ENCODE measurements at places on chromosomes 2 and 18.

DNA sequence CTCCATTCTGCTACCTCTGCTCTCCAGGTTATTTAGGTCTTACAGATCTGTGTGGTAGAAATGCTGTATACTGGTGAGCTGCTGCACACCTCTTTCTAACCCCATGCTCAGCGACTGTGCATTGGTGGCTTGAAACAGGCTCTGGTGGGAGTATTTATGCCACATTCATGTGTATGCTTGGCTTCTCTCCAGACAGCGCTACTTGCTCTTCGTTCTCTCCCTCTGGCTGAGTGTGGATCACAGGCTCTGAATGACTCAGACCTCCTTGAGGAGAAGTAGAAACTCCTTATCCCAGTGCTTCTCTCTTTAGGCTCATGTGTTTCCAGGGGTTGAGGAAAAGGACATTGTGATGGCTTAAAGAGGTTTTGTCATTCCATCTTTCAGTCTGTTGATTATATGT lies 54.9 kb downstream of the FHOD3 start:
- DNase-seq = peak; percentile 76

GRCh38 chr2:224668123-224668909 lies 47.8 kb downstream of the CCDC195 start:
- DNase-seq = no peak

DNA sequence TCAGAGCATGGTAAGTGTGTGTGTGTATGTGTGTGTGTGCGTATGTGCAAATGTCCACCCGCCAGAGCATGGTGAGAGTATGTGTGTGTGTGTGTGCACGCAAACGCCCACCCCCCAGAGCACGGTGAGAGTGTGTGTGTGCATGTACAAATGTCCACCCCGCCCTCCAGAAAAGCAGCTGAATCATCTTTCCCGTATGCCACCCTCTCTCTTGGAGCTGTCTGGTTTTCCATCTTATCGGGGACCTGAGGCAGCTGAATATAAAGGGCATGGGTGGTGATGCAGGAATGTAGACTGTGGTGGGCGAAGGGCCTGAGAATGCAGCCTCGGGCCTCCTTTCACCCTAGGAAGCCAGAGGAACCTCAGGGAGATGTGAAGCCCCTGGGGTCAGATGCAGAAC lies 66.9 kb downstream of the COPS7B start:
- DNase-seq = no peak

DNA sequence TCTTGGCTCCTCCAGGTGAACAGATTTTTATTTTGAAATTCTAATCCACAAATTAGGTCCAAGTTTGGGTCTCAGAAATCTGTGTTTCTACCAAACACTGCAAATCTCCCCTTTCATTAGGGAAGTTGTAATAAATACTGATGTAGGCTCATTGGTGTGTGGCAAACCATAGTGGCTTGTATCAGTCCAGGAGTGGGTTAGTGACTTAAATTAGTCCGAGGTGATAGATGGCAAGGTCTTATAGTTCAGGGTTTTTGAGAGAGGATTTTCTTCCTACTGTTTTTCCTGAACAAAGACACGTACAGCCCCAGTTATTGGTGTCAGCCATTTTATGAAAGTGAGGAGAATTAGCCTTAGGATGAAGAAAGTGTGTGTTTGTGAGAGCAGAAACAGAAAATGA lies 74.6 kb downstream of the RPRM start:
- DNase-seq = no peak

- no peak for DNase-seq
Observed at GRCh38 chr2:101014264-101014857, 12.3 kb downstream of the RPL31 start.

GRCh38 chr2:240442891-240443715 lies 7.6 kb downstream of the GPC1 start:
- DNase-seq = no peak

Measured in fibroblast of gingiva (primary cell).